ENCODE measurements at places on chromosomes 1 and 21.
A peak's percentile ranks its signal among the peaks of the same experiment; 100 is the strongest.

DNA sequence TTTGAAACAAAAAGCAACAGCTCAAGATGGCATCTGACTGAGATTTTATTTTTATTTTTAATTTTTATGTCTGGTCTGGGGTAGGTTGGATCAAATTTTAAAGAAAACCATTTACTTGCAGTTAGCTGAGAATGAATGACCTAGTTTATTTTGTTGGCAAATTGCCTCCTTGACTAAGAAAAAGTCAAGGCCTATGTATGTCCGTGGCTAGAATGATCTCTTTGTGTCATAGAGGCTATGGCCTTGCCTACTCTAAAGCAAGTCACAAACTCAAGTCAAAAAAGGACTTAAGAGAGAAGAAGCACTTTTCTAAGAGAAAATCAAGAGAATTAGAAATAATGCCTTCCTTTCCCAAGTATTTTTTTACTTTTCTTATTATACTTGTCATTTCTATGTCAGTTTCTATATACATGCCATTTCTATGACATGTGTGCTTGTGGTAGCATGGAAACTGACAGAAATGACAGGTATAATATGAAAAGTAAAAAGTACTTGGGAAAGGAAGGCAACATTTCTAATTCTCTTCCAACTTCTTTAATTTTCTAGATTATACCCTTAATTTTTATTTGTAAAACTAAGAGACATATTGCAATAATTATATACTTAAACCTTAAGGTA is 136.7 kb downstream of the CENPF start:
- DNase-seq: no peak

- no peak for DNase-seq
Observed at GRCh38 chr1:2542246-2542915, 12.3 kb upstream of the HES5 start.

DNA sequence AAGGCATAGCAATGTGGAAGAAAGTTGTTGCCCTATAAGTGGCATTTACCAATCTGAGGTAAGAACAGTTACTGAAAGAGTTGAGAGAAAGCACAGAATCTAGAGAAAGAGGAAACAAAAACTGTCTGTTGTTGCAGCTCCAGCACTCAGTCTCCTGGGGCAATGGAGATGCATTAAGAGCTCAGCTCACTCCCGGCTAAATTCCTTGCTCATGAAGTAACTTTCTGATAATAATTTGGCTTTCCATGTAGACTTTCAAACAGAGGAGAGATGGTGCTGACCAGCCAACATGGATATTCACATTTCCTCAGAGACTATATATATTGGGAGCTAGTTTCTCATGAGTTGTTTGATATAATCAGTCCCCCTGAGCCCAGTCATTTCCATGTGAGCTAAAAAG is 135.3 kb downstream of the GDAP2 start:
- no peak for DNase-seq

DNA sequence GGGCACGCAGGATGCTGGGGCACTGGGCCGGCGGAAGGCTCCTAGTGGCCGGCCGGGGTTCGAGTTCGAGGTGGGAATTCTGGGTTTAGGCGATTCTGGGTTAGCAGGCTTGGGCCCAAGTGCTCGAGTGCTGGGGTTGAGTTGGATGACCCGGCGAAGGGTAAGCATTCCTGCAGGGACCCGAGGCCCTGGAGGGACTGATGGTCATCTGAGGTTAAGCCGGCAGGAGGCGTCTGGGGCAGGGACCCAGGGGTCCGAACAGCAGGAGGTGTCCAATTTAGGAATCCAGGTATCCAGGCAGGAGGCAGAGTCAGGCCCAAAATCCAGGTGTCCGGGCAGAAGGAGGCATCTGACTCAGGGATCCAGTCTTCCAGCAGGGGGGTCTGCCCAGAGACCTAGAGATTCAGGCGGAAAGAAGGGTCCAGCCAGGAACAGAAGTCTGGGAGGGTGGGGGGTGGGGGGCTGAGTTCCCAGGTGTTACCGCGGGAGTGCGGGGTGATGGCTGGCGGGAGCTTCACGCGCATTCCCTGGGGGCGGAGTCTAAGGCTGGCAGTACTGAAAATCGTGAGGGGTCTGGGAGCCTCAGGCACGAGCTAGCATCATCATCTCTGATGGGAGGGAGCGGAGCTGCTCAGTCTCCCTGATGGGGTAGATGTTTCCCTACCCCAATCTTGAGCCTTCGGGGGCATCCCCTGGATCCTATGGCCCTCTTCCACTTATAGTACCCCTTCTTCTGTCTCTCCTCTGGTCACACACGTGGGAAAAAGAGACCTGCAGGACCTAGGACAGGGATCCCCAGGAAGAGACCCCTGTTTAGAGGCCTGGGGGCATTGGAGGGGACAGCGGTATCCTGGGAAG is 585 bp downstream of the GPR3 start:
- DNase-seq: no peak

DNA sequence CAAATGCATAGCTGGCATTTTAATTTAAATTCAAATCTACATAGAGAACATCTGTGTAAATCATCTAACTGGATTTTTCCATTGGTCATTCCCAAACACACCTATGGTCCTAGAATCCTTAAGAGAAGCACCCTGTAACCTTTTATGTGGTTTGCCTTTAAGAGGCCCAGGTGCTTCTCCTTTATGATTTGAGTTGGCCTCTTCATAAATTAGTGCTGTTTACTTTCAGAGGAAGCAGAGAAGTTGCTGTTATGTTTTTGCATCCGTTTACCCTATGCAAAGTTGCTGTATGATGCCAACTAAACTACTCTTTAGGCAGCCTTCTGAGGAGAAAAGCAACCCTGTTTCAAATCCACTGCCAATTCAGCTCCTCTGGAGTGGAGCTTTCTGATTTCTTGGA is 193.8 kb downstream of the HS2ST1 start:
- no peak for DNase-seq

DNA sequence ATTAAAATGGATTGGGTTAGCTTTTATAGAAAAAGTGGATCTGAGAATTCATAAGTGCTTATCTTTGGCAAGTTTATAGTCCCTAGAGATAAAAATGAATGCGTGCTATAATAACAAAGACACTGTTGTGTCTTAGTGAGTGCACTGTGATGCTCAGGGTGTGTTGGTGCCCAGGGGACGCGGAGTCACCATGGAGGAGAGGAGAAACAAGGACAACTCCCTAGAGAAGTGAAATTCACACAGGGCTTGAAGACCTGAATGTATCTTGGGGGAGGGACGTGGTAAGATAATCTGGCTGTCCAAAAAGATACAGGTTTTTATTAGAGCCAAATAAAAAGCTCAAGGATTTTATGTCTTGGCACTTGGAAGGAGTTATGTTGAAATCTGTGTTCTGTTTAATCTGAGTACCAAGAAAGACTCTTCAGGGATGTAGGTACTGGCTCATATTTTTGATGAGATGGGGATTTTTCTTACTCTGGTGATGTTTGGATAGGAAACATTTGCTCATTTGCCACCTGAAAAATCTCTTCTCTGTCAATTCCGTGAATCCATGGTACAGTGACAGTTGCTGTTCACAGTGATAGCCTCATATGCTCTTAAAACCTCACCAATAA is 9.6 kb downstream of the SMYD2 start:
- no peak for DNase-seq

DNA sequence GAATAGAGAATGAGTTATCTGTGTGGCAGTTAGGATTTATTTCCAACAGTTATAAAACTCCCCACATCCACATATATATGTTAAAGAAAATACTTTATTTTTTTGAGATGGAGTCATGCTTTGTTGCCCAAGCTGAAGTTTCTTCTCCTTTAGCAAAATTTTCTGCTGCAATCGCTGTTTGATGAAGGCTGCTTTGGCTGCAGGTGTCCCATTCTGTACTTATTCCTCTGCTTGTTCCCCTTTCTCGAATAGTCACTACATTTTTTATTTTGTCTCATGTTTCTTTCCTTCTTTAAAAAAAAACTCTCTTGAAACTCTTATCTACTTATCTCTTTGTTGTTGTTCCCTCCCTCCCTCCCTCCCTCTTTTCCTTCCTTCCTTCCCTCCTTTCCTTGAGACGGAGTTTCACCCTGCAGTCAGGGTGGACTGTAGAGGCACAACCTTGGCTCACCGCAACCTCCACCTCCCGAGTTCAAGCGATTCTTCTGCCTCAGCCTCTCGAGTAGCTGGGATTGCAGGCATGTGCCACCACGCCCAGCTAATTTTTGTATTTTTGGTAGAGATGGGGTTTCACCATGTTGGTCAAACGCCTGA is 10.6 kb downstream of the OR2W3 start:
- DNase-seq: no peak

- peak; percentile 40 for DNase-seq
Observed at GRCh38 chr1:109619576-109620400, at the start of the genes AMPD2 and GNAT2. Gene AMPD2 (plus strand): TSS chr1:109619837. CDS start chr1:109621176, 1,339 bp downstream. Gene GNAT2 (minus strand): TSS chr1:109619616. CDS start chr1:109612870, 6,746 bp downstream.

DNA sequence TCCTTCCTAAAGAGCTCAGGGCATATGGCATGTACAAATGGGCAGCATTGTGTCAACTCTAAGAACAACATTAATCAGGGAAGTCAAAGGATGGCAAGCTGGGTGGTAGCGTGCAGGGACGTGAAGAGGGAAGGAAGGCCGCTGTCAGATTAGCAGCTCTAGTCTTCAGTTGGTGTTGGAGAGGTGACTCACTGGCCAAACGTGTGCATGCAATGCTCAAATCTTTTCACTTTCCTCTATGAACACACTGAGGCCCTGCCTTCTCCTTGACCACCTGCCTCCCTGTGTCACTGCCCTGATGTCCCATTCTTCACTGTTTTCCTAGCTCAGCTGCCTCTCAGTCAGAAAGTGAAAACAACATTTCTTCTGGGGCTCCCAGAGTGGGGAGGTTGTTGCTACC is 5.9 kb upstream of the PIGR start:
- DNase-seq: no peak

DNA sequence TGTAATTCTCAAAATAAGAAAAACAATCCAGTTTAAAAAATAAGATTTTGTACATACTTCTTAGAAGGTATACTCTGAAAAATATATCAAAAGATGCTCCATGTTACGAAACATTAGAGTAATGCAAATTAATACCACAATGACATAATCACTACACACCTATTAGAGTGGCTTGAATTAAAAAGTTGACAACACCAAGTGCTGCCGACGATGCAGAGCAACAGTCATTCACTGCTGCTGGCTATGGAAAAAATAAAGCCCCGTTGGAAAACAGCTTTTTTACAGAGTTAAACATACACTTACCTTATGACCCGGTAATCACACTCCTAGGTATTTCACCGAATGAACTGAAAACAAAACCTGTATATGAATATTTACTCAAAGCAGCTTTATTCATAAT is 14.8 kb downstream of the COA6 start:
- no peak for DNase-seq

DNA sequence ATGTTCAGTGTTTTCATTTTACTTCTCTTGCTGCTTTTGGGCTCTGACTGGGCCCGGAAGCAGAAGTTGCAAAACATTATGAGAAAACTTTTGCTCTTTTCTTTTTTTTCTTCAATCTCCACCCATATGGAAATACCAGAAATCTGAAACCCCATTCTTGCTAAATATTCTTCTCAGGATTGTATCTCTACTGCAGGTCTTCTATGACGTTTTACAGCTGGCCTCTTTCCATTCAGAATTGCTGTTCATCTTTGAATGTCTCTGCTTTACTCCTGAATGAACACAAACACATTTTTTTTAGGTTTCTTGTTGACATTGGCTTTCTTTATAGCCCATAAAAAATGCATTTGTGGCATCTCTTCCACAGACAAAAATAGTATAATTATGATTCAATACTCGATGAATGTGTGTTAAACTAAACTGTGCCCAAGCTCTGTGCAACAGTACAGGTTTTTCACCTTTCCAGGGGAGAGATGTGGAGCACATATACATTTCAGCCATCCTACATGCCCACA is 18.8 kb downstream of the PTPRC start:
- no peak for DNase-seq

DNA sequence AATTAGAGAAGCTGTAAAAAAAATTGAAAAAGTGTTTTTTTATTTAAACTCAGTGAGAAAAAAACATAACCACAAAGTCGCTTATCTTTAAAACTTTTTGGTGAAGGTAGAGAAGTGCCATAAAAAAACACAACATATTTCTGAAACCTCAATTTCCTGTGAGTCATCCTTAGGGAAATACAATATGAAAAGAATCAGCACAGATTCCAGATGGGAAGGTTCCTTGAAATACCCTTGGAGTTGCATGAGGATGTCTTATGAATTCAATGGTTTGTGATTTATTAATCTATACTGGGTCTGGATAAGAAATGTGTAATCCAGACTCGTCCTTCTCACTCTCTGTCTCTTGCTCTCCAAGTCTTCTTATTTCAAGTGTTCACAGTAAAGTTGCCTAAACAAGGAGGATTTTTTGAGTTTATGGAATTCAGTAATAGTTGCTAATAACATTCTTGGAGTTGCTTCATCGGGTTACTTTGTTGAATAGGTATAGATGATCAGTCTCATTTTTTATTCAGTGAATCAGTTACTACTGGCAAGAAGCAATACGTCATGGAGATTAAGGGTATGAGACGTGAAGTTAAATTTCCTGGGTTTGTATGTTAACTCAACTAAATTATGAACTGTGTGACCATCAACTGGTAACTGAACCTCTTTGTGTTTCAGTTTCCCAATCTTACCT is 191.4 kb downstream of the KCNK2 start:
- no peak for DNase-seq

GRCh38 chr1:55043726-55044125 is 4.4 kb downstream of the PCSK9 start:
- no peak for DNase-seq

- DNase-seq: no peak
Observed at GRCh38 chr1:36115931-36116330, 9.1 kb downstream of the COL8A2 start.

- no peak for DNase-seq
Observed at GRCh38 chr1:227281371-227281770, 36.9 kb downstream of the CDC42BPA start.

- DNase-seq: no peak
Observed at GRCh38 chr1:115648717-115649691, 7.2 kb downstream of the VANGL1 start.

GRCh38 chr1:202144402-202145067 is at the start of gene ARL8A:
Gene ARL8A (minus strand): TSS chr1:202144737. CDS start chr1:202144572, 165 bp downstream.
- DNase-seq: peak; percentile 47

DNA sequence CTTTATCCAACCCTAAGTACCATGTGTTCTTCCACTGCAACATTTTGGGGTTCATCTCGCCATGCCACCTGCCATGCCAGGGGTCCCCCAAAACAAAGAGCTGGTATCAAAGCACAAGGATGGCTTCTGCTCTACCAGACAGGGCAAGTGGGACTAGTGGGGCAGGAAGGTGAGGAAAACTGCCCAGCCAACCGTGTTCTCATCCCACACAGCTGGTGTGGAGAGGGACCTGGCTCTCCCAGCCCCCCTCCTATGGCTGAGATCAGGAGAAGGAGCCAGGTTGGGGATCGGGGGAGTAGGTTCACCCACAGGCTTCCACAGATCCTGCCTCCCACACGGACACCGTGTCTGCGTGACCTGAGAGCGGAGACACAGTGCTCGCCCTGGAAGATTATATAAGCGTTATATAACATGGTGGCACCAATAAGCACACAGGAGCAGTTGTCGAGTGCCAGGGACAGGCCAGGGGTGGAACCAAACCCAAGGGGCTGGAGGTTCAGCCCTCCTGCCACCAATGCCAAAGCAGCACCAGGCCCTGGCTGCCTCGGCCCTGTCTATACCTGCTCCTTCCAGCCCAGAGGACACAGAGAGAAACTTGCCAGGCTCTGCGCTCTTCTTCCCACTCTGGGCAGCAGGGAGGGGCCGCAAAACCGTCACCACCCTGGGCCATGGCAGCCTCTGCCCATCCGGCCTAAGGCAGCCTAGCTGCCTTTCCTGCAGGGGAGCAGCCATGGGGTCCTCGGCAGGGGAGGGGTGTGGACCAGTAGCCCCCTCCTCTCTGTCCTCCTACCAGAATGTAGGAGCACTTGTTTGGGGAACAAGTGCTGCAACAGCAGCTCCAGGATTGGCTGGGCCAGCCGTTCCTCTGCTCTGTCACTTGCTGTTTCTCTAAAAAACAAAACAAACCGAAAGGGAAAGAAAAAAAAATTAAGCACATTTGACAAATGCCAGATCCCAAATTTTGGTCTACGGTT is 43.5 kb downstream of the CD34 start:
- DNase-seq: no peak

Measured in activated T-helper 1 cell treated with anti-CD3 and anti-CD28 coated beads, Interleukin-2, amount 50 U/mL, for 16 hours (primary cell).